ENCODE measurements at places on chromosomes 11 and 22. TPM values are rescaled to one million over a fixed set of nuclear protein-coding genes. Genes with fewer than 3 reads are reported as not detected.

DNA sequence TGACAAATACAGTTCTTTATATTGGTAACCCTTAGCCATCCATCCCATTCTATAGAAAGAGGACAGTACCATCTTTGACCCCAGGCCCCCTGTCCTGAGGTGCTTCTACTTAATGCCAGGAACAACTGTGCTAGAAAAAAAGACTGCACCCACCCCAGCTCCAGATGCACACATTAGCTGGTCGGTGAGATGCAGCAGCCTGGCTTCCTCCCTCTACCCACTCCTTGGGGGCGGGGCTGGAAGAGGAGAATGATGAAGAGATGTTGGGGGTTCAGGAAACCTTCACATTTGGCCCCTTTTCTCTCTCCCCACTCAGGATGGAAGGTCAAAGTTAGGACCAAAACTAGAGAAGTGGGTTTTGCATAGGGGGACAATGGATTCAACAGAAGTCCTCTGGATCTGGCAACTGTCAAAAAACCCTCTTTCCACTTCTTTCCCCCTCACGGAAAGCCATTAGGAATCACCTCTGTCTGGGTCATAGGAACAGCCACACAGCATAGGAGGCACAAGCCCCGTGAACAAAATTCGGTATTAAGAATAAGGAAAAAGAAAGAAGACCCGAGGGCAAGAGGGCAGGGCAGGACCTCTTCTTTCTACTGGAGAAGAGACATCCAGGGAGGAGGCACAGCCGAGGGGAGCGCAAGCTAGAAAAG lies 755 bp downstream of the NRIP3 start:
- no peak for DNase-seq

Gene LSP1
- total RNA-seq, result 303 TPM

Gene MS4A12
- total RNA-seq, result not detected

- DNase-seq, result no peak
These were observed 37.9 kb upstream of the PLET1 start for GRCh38 chr11:112298535-112298934.

DNA sequence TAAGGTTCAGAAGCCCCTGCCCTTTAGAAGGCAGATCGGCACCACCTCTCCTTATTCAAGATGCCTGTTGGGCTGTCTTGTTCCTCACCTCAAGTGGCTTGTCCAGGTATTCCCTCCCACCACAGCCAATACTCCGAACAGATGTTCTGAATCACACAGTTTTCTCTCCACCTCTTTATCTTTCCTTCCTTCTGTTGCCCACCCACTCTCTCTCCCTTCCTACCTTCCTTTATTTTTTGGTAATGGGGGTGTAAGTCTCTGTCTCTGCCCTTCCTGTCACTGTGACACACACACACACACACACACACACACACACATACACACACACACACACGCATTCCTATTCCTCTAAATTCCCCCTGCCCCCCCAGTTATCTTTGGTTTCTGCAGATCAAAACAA lies 8.4 kb downstream of the BEST1 start:
- DNase-seq, result no peak

DNA sequence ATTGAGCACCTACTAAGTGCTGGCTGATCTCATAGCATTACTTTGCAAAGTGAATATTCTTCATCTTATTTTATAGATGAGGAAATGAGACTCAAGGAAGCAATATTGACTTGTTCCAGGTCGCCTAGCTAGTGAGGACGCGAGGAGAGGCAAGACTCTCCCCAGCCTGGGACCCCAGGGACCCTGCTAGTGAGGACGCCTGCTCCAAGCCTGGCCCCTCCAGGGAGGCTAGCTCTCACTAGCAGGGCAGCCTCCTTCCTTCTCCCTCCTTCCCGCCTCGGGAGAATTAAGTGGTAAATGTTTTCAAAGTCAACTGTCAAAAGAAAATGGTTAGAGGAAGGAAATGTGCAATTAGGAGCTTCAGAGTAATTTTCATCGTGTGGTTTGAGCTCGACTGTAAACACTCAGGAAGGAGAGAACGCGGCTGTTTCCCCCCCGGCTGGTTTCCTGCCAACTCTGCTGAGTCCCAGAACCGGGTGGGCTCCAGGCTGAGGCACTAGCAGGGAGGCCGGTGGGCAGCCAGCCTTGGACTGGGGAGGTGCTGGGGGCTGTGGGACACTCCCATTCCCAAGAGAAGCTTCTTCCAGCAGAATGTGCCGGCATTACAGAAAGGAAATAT lies 17.9 kb downstream of the MYEOV start:
- peak; percentile 29 for DNase-seq

Gene MS4A14
- 0.18 TPM for total RNA-seq

- peak; percentile 41 for DNase-seq
These were observed 161.1 kb downstream of the BBOX1 start for GRCh38 chr11:27201454-27202302.

DNA sequence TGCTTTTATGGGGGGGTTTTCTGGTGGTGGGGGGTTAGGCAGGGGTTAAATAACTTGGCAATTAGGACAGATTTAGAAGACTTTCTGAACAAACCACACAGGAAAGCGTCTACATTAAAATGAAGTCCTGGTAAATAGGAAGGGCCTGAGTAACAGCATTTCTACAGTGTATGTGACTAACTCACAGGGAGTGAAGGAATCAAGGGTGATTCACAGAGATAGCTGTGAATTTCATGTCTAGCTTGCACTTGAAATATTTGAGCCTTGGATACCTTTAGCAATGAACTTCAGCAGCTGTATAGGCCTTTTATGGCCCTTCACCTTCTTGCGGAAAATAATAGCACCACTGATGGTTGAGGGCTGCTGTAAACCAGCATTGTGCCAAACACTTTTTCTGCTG lies 26.1 kb upstream of the LDHA start:
- no peak for DNase-seq

- DNase-seq, result no peak
These were observed 1.6 kb downstream of the RTCB start for GRCh38 chr22:32410459-32410858.

- DNase-seq, result peak; percentile 74
These were observed 109.6 kb downstream of the RRAS2 start for GRCh38 chr11:14249121-14249963.

DNA sequence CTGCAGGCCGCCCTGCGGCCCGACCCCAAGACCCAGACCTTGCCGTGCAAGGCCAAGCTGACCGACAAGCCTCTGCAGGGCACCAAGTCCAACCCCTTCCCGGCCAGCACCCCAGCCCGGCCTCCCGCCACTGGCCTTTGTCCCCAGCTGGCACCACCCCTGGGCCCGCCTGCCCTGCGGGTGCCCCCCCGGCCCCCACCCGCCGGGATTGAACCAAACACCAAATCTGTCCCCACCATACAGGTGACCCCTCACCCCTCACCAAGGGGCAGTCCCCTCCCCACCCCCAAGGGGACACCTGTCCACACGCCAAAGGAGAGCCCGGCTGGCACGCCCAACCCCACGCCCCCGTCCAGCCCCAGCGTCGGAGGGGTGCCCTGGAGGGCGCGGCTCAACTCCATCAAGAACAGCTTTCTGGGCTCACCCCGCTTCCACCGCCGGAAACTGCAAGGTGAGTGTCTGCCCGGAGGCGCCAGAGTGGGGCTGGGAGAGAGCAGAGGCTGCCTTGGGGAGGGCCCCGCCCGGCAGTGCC lies 36.2 kb downstream of the MOB2 start:
- no peak for DNase-seq
